ENCODE measurements at places on chromosomes 6 and 20.

GRCh38 chr20:19251958-19252357 is 39.5 kb downstream of the SLC24A3 start:
- DNase-seq, result no peak

GRCh38 chr20:59404749-59405148 is 104.3 kb downstream of the EDN3 start:
- no peak for DNase-seq

DNA sequence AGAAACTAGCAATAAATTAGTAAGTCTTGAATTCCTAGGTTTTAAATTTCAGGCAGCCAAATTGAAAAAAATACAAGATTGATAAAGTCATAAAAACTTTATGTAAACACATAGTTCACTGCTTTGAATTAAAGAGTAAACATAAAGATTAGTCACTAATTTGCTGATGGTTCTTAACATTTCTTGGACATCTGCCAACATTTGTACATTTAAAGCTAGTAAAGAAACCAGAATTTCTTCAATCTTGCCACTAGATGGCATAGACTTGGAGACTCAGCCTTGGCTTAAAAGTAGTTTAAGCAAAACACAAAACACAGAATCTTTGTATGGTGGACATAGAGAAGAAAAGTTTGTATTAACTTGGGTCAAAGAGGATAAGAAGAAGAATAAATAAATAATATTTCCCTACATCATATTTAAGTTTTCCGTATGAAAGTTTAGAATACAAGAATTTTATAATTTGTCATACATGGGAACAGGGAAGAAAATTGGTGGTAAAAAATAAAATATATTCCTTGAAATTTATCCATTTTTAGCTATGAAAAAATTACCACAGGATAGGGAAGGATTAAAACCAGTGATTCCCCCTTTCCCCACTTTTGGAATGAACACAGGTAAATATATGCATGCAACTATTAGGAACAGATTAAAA is 41.7 kb upstream of the FAM135A start:
- DNase-seq, result peak; percentile 85

- DNase-seq, result peak; percentile 18
Observed at GRCh38 chr6:113980937-113981554, 10.1 kb upstream of the HDAC2 start.

GRCh38 chr20:59018817-59019216 is 412 bp upstream of the TUBB1 start:
- no peak for DNase-seq

DNA sequence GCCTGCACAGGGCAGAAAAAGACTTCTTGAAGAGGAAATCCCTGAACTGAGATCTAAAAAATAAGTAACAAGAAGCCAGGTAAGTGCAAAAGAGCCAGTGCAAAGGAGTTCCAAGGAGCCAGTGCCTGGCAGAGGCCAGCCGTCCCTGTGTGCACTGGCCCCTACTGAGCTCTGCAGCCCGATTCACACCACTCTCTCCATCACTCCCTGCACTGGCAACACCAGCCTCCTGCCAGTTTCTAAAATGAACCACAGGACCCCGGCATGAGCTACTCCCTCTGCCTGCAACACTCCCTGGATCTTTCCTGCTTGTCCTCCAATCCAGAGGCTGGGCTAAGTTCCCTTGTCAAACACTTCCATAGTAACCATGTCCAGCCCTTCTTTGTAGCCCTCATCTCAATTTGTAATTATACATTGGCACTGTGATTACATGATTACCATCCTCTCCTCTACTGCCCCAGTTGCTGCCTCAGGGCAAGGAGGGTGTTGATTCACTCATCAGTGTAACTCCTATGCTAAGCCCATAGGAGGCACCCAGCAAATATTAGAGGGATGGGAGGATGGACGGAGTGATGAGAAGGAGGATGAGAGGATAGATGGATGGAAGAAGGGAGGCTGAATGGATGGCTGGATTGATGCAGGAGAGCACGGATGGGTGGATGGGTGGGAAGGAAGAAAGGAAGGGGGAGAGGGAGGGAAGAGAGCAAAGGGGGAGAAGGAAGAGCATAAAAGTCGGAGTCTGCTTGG is 49.3 kb downstream of the SIRPA start:
- no peak for DNase-seq

- DNase-seq, result no peak
Observed at GRCh38 chr20:47638851-47639250, 137.2 kb downstream of the NCOA3 start.

- peak; percentile 96 for DNase-seq
Observed at GRCh38 chr6:30769088-30769852, 24.9 kb upstream of the IER3 start.

DNA sequence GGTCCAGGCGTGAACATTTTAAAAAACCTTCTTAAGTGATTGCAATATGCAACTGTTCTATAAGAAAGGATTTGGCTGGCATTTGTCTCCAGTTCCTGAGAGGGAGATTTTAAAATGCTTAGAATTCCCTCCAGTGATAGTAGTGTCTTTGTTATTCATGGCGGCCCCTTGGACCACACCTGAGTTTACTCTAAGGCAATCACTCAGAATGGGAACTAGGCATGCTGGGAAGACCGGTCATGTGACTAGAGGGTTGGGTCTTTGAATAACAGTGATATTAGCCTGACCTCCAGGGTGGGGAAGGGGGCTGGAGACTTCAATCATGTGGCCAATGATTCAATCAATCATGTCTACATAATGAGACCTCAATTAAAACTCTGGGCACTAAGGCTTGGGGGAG is 50.7 kb upstream of the UTRN start:
- no peak for DNase-seq

- no peak for DNase-seq
Observed at GRCh38 chr6:34020807-34021553, 124.9 kb downstream of the GRM4 start.

GRCh38 chr6:37279366-37280134 is 21.6 kb upstream of the TMEM217 start:
- DNase-seq, result peak; percentile 28

DNA sequence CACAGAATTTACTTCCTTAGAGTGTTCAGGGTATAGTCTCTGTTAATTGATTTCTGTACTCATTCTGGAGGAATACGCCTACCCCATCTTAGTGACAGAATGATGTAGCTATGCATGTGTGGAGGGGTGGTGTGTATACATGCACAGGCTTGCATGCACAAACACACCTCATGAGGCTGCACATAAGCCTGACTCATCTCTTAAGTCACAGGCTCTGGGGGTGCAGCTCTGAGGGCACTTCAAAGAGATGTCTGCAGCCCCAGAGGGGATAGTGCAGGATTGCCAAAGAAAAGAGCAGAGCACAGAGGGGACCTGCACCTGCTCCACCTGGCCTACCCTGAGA is 24.6 kb downstream of the TBX18 start:
- no peak for DNase-seq
